ENCODE measurements at places on chromosomes 6 and 20. TPM values are rescaled to one million over a fixed set of nuclear protein-coding genes. Genes with fewer than 3 reads are reported as not detected.

DNA sequence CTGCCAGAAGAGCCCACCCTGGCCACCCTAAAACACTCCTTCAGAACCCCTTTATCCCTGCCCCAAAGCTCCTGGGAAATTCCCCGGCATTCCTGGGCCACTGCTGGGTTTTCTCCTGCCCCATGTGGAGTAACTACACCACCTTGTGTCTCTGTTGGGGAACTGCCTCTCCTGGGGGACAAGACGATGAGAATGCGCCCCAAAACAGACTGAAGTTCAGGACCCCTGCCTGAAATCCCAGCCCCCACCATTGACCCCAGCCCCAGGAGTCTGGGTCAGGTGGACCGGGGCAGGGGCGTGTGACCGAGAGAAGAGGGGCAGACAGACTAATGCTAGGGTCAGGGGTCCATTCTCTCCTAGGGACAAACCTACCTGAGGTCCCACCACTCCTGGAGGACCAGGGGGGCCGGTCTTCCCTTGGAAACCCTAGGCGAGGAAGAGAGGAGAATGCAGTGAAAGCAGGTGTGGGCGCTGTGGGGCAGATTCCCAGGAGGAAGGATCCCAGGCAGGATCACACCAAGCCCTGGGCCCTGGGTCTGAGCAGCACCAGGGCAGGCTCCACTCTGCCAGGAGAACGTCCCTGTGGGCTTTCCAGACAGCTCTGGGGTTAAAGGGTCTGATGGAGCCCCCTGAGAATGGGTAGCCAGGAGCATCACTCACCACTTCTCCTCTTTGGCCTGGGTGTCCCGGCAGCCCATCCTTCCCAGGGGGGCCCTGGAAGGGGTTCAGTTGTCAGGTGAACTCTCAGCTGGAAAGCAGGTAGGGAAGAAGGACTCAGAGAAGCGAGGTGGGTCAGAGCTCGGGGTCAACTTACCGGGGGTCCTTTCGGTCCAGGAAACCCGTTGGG lies 19.4 kb downstream of the COL11A2 start:
- DNase-seq: peak; percentile 56

DNA sequence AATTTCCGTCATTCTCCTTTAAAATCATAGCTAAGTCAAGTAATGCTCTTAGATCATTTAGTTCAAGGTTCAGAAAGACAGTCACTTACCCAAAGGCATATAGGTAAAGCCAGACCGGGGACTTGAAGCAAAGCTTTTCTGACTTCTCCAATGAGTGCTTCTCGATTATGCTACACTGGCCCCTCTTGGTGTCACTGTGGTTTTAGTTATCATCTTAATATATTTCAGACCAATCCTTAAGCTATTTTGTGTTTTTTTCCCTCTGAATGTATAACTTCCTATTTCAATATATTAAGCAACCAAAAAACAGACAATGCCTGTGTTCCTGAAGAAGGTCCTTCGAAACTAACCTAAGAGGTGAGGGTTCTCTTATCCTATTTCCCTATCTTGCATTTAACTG lies 3.9 kb downstream of the PRDM1 start:
- no peak for DNase-seq

The TFAP2D gene
- not detected for total RNA-seq

GRCh38 chr6:76706631-76707030 lies 634.2 kb upstream of the IMPG1 start:
- no peak for DNase-seq

The PACSIN1 gene
- total RNA-seq: 0.37 TPM

DNA sequence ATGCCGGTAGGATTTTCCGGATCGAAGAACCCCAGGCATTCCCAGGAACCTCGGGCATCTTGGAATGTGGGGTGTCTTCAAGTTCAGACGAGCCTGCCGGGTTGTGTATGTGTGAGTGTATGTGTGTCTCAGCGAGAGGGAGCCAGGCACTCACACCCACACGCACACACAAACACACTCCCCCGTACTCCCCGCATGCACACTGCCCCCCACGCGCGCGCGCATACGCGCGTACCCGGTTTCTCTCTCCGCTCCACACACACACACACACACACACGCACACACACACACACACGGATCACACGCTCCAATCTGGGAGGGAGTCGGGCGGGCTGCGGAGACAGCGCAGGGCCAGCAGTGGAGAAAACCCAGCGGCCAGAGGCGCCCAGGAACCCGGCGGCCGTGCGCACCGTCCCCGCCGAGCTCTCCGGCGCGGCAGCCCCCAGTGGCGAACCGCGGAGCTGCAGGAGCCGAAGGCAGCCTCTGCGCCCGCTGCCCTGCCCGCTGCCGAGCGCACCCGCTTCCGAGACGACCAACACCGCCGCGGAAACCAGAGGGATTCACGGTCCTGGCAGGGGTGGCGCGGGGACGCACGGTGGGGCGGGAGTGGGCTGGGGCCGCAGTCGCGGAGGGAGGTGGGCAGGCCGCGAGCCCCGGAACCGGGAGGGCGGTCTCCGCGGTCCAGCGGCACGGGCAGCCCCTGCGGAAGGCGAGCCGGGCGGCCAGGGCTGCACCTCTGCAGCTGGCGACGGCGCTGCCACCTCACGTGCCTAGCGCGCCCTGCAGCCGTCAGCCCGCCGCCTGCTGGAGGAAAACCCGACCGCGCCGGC lies at the start of gene LRFN2:
Gene LRFN2 (minus strand): TSS at position 125 of the 830 bp plus-strand sequence.
- peak; percentile 90 for DNase-seq

- peak; percentile 61 for DNase-seq
Measured at GRCh38 chr20:54062812-54063280, 7.5 kb downstream of the BCAS1 start.

DNA sequence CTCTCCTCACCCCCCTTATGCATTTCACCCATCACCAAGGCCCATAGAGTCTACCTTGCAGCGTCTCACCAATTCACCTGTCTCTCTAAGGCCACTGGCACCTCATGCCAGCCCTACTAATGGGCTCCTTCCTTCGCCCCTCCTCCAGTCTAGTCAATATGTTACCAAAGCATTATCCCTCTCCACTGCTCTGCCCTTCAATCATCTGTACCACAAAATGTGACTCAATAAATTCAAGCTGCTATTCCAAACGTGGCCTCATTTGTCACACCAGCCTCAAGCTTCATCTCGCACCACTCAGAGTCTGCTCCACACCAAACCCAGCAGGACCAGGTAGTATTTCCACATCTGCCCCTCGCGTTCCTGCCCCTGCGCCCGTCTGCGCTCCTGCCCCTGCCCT lies 21.8 kb upstream of the RPS6KA2 start:
- DNase-seq: no peak

DNA sequence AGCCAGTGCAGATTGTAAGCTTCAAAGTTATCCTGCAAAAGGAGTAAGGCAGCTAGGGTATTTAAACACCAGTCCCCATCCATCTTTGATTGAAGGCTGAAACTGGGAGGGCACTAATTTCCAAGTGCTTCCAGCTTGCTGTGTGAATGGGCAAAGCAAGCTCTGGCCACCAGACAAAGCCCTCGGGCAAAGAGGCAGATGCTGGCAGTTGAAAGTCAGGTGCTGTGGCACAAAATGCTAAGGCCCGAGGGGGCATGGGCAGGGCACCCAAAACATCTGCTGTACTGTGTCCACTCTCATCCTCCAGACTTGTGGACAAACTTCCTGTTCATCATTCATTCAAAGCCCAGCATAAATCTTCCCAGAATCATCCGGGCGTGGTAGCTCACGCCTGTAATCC lies 62.9 kb downstream of the TRMT6 start:
- no peak for DNase-seq

The SYNDIG1 gene
- total RNA-seq: 1.5 TPM

- peak; percentile 72 for DNase-seq
Measured at GRCh38 chr6:167856999-167857660, 30.4 kb downstream of the AFDN start.

DNA sequence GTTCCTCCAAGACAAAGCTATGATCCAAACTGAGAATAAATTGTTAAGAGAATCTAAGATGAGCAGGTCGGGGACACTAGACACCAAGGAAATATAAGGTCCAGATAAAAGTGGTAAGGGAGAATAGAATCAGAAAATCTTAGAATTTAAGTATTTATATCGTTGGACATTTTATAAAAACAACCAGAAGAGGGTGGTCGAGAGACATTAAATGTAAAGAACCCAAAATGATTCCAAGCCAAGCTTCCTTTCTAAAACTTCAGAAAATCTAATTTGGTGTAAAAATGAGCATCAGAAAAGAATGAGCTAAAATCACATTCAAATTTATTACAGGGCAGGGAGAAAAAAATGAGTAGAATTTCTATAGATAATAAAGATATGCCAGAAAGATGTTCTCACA lies 97.8 kb upstream of the OGFRL1 start:
- peak; percentile 41 for DNase-seq

The NKX2-4 gene
- not detected for total RNA-seq

DNA sequence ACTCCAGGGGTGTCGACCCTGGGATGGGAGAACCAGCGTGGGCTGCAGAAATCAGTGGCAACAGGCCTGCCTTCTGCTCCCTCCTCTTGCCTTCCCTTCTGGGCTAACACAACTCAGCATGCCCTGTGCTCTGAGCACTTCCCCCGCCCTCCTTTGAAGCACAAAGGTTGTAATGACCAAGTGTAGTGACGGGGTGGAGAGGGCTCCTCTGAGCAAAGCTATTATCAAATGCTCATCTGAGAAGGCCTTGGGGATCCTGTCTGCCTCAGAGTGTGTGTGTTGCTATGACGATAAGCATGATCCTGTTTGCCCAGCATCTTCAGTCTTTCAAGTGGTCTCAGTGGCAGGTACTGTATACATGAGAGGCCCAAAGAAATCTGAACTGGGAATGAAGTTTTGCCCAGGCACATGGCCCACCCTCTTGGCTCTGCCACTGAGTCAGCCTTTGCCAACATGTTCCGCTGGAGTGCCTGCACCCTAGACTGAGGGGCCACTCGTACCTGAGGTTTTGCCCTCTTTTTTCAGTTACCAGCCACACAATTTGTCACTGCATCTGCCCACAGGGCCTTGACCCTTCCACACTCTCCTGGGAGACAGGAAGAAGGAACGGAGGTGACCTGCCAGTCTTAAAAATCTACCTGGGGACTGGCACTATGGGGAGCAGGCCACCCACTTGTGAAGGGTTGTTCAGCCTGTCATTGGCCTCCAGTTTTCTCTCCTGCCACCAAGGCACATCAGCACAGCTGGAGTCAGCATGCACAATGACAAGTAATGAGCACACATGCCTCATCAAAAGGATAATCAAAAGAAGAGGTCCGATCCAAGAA lies 74.5 kb downstream of the GFOD1 start:
- no peak for DNase-seq

- DNase-seq: no peak
Measured at GRCh38 chr20:50207026-50207425, 16.4 kb downstream of the CEBPB start.

Measured in hepatocyte (in vitro differentiated cells).